Stomach (tissue), 19 donors: ENCODE measurements at places on chromosomes 4 and X. TPM values are rescaled to one million over a fixed set of nuclear protein-coding genes. Genes with fewer than 3 reads are reported as not detected.

TEC gene
- total RNA-seq = 2.0 TPM

RNF175 gene
- not detected for total RNA-seq

SLC16A2 gene
- not detected for total RNA-seq

CXXC4 gene
- 1.9 TPM for total RNA-seq

MTTP gene
- not detected for total RNA-seq

XKRX gene
- not detected for total RNA-seq

GYG2 gene
- 6.1 TPM for total RNA-seq

CTAG1B gene
- total RNA-seq = not detected

PROM1 gene
- total RNA-seq = 119 TPM

IGSF1 gene
- not detected for total RNA-seq

CTAG2 gene
- total RNA-seq = not detected

FOXR2 gene
- total RNA-seq = not detected

LDB2 gene
- 15.6 TPM for total RNA-seq

TENM3 gene
- total RNA-seq = 8.3 TPM

BTK gene
- 1.3 TPM for total RNA-seq

RIPPLY1 gene
- not detected for total RNA-seq

NPY2R gene
- 1.8 TPM for total RNA-seq

MTMR8 gene
- total RNA-seq = 7.9 TPM

CLCN5 gene
- 13.8 TPM for total RNA-seq

MAGEB17 gene
- not detected for total RNA-seq

BTC gene
- 7.8 TPM for total RNA-seq

LRPAP1 gene
- 79.7 TPM for total RNA-seq

BMPR1B gene
- total RNA-seq = 7.1 TPM

FRMD7 gene
- not detected for total RNA-seq

SMPX gene
- 126 TPM for total RNA-seq

SMIM31 gene
- not detected for total RNA-seq

TMEM165 gene
- total RNA-seq = 206 TPM

TBC1D9 gene
- 23.6 TPM for total RNA-seq

CPZ gene
- 4.3 TPM for total RNA-seq

CFAP99 gene
- total RNA-seq = not detected

XAGE1B gene
- not detected for total RNA-seq

SLITRK2 gene
- total RNA-seq = not detected

CXCL11 gene
- 1.3 TPM for total RNA-seq

CHST7 gene
- 0.29 TPM for total RNA-seq

ARL9 gene
- not detected for total RNA-seq

FAM9C gene
- 0.18 TPM for total RNA-seq

CLDN2 gene
- total RNA-seq = not detected

SPIN2A gene
- 1.0 TPM for total RNA-seq

TADA2B gene
- total RNA-seq = 1.2 TPM

STS gene
- 7.0 TPM for total RNA-seq

MAPK10 gene
- total RNA-seq = 103 TPM

RPS6KA3 gene
- total RNA-seq = 69.2 TPM

GC gene
- 5.5 TPM for total RNA-seq

SLC34A2 gene
- total RNA-seq = not detected

NOX1 gene
- not detected for total RNA-seq

ZFP42 gene
- total RNA-seq = not detected

ART3 gene
- total RNA-seq = not detected

SPARCL1 gene
- total RNA-seq = 657 TPM

MAGEE1 gene
- 0.29 TPM for total RNA-seq

ZNF674 gene
- total RNA-seq = 1.8 TPM

OTUD6A gene
- not detected for total RNA-seq

WWC2 gene
- total RNA-seq = 35.4 TPM

HS3ST1 gene
- not detected for total RNA-seq

ZNF157 gene
- total RNA-seq = not detected

GAGE13 gene
- total RNA-seq = not detected

SLC9A7 gene
- 0.29 TPM for total RNA-seq
